ENCODE measurements at places on chromosomes 13 and 19.

GRCh38 chr19:919199-920050, 2.3 kb downstream of the KISS1R start:
- H3K27me3 ChIP-seq: peaks cover 24% of the 10 kb centered on the region
- H3K36me3 ChIP-seq: no peaks in the 10 kb centered on the region
- H3K4me1 ChIP-seq: peaks cover 4% of the 10 kb centered on the region
- DNase-seq: no peak
- H3K4me3 ChIP-seq: no peak overlapping the region

GRCh38 chr13:105599477-105600037, 935.9 kb downstream of the EFNB2 start:
- no peaks in the 10 kb centered on the region for H3K36me3 ChIP-seq
- no peaks in the 10 kb centered on the region for H3K27me3 ChIP-seq
- DNase-seq: no peak
- no peak overlapping the region for H3K27ac ChIP-seq

GRCh38 chr13:80040196-80040980, 300.5 kb downstream of the SPRY2 start:
- H3K27me3 ChIP-seq: no peaks in the 10 kb centered on the region
- H3K4me1 ChIP-seq: peaks cover 1% of the 10 kb centered on the region
- H3K36me3 ChIP-seq: no peaks in the 10 kb centered on the region
- H3K27ac ChIP-seq: no peak overlapping the region

GRCh38 chr13:95787356-95788099, 110.6 kb downstream of the DNAJC3 start:
- peaks cover 6% of the 10 kb centered on the region for H3K4me1 ChIP-seq
- H3K4me3 ChIP-seq: no peak overlapping the region
- peak overlapping the region; percentile 84 for H3K27ac ChIP-seq
- no peaks in the 10 kb centered on the region for H3K27me3 ChIP-seq

GRCh38 chr19:14090509-14091080, at the start of gene SAMD1:
SAMD1 (minus strand) TSS chr19:14090751.
- H3K27ac ChIP-seq: peak within 1 kb of the TSS; percentile 98
- peak within 1 kb of the TSS; percentile 96 for H3K4me3 ChIP-seq
- H3K4me1 ChIP-seq: peaks cover 12% of the 10 kb centered on the region
- peaks cover 3% of the 10 kb centered on the region for H3K27me3 ChIP-seq

- H3K4me3 ChIP-seq: peak overlapping the region; percentile 81
- peaks cover 3% of the 10 kb centered on the region for H3K36me3 ChIP-seq
- no peak for DNase-seq
- peaks cover 48% of the 10 kb centered on the region for H3K4me1 ChIP-seq
- H3K27ac ChIP-seq: peak overlapping the region; percentile 99
Measured at GRCh38 chr13:97224544-97225300, 2.6 kb downstream of the MBNL2 start.

DNA sequence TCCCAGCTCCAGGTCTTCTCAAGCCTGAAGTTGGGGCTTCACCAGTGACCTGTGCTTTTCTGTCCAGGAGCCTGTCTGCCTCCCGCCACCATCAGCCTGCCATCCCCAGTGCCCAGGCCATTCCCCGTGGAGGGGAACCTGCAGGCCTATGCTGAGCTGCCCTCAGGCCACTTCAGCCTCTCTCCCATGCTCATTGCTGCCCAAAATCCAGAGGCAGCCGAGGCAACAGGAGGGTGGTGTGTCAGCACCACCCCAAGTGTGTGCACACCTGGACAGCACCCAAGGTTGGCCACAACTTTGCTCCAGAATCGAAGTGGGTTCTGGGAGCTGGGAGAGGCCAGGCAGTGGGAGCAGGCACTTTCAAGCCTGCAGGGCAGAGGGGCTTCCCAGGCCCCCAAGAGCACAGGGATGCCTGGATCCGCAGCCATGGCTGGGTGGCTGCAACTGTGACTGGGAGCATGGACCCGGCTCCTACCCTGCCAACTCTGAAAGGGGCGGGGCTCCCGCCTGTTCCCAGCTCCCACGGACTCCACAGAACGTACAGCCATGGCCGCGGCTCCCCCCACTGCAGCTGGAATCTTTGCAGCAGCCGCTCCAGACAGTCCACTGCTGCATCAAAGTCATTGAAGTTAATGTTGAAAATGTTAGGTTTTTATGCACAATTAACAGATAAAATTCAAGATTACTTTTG, 1747.0 kb downstream of the OLFM4 start:
- H3K4me1 ChIP-seq: no peaks in the 10 kb centered on the region
- peaks cover 6% of the 10 kb centered on the region for H3K36me3 ChIP-seq
- no peaks in the 10 kb centered on the region for H3K27me3 ChIP-seq
- DNase-seq: no peak
- no peak overlapping the region for H3K27ac ChIP-seq

DNA sequence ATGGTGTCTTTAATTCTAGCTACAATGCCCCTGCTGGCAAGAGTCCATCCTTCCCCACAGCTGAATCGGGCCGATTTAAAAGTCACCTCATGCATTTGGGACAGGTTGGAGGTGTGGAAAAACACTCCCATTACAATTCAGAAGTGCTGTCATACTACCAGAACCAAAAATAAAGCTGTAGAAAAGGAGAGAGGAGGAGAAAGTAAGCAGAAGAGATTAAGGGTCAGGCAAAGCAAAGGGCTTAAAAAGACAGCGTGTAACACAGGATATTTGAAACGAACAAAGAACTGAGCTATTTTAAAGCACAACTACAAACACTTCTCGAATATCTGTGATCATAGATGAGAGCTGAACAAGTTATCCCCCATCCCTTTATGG, 90.4 kb downstream of the FGF14 start:
- H3K36me3 ChIP-seq: no peaks in the 10 kb centered on the region
- H3K4me1 ChIP-seq: no peaks in the 10 kb centered on the region
- no peak overlapping the region for H3K4me3 ChIP-seq
- H3K27me3 ChIP-seq: no peaks in the 10 kb centered on the region
- DNase-seq: no peak

DNA sequence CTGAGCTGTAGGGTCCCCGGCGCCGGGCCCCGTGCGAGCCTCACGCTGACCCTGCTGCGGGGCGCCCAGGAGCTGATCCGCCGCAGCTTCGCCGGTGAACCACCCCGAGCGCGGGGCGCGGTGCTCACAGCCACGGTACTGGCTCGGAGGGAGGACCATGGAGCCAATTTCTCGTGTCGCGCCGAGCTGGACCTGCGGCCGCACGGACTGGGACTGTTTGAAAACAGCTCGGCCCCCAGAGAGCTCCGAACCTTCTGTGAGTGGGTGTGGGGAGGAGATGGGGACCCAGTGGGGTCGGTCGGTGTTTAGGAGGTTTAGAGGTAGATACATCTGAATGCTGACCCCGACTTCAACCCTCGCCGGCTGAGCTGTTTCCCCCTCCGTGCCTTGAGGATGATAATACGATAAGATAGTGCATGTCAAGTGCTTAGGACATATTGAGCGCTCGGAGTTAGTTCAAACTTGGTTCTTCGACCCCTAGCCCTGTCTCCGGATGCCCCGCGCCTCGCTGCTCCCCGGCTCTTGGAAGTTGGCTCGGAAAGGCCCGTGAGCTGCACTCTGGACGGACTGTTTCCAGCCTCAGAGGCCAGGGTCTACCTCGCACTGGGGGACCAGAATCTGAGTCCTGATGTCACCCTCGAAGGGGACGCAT, 1.9 kb downstream of the ICAM5 start:
- H3K4me1 ChIP-seq: peaks cover 12% of the 10 kb centered on the region
- peaks cover 92% of the 10 kb centered on the region for H3K27me3 ChIP-seq
- no peaks in the 10 kb centered on the region for H3K36me3 ChIP-seq
- no peak overlapping the region for H3K27ac ChIP-seq
- H3K4me3 ChIP-seq: no peak overlapping the region
- DNase-seq: no peak

DNA sequence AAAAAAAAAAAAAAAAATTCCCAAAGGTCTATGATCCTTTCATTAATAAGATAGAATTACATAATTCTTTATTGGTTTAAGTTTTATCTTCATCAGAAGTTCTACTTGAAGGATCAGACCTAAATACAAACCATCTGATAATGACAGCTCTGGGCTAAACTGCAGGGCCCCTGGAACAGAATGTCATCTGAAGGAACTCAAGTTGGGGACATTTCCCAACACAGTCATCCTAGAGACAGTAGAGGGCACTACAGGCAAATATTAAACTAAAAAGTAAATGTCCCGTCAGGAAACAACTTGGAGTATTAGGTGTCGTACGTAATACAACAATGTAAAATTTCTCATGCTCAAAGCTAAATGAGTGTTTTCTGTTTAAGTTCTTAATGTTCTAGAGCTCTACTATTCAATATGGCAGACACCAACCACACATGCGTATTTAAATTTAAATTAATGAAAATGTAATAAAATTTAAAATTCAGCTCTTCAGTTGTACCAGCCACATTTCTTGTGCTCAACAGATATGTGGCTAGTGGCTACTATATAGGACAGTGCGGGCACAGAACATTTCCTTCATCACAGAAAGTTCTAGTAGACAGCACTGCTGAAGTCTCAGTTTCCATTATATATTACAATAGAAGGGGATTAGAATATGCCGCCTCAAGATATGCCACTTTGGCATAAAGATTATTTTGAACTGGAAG, 21.8 kb upstream of the NAXD start:
- H3K36me3 ChIP-seq: no peaks in the 10 kb centered on the region
- no peaks in the 10 kb centered on the region for H3K4me1 ChIP-seq
- no peak overlapping the region for H3K4me3 ChIP-seq
- no peaks in the 10 kb centered on the region for H3K27me3 ChIP-seq

- peak within 1 kb of the TSS; percentile 86 for H3K4me3 ChIP-seq
- H3K36me3 ChIP-seq: no peaks in the 10 kb centered on the region
- DNase-seq: no peak
- peaks cover 11% of the 10 kb centered on the region for H3K27me3 ChIP-seq
Measured at GRCh38 chr19:14072535-14073260, at the start of gene MISP3. MISP3 (plus strand) TSS chr19:14072786; CDS start chr19:14073310, 524 bp downstream.

- DNase-seq: no peak
- H3K4me3 ChIP-seq: no peak overlapping the region
- peaks cover 20% of the 10 kb centered on the region for H3K36me3 ChIP-seq
- no peaks in the 10 kb centered on the region for H3K27me3 ChIP-seq
Measured at GRCh38 chr19:35274323-35274722, 5.6 kb downstream of the USF2 start.

DNA sequence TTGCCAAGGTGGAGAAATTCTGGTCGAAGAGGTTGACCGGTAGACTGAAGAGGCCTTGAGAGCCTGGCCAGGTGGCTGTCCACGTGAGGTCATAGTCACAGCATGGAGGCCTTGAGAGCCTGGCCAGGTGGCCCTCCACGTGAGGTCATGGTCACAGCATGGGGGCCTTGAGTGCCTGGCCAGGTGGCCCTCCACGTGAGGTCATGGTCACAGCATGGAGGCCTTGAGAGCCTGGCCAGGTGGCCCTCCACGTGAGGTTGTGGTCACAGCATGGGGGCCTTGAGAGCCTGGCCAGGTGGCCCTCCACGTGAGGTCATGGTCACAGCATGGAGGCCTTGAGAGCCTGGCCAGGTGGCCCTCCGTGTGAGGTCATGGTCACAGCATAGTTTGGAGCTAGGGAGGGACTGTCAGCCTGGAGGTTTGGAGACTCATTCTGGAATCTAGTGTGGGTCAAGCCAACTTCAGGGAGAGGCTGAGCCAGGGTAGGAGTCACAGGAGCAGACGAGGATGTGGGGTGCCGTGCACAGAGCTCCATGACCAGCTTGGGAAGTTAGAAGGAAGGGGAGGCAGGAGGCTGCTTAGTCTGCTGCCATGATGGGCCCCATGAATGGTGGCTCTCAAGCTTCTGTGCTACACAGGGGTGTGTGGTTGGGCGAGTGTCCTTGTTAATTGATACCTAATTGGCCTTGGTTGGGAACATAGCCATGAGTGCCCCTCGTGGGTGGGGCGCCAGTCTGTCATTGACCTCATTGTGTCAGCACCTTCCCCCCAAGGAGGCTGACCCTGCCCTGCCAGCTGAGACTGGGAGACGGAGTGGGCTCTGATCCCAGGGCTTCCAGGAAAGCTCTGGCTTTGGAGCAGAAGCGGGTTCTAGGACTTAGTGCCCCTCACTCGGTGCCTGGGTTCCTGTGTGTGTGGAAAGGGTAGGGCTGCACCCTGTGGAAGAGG, 4.0 kb downstream of the LENG9 start:
- H3K4me3 ChIP-seq: peak overlapping the region; percentile 35
- peaks cover 8% of the 10 kb centered on the region for H3K27me3 ChIP-seq
- H3K36me3 ChIP-seq: peaks cover 21% of the 10 kb centered on the region
- peak overlapping the region; percentile 74 for H3K27ac ChIP-seq

- no peaks in the 10 kb centered on the region for H3K4me1 ChIP-seq
- H3K36me3 ChIP-seq: no peaks in the 10 kb centered on the region
- no peak for DNase-seq
- H3K4me3 ChIP-seq: no peak overlapping the region
- peaks cover 15% of the 10 kb centered on the region for H3K27me3 ChIP-seq
- H3K27ac ChIP-seq: no peak overlapping the region
Measured at GRCh38 chr13:102103469-102103868, 298.4 kb downstream of the FGF14 start.

DNA sequence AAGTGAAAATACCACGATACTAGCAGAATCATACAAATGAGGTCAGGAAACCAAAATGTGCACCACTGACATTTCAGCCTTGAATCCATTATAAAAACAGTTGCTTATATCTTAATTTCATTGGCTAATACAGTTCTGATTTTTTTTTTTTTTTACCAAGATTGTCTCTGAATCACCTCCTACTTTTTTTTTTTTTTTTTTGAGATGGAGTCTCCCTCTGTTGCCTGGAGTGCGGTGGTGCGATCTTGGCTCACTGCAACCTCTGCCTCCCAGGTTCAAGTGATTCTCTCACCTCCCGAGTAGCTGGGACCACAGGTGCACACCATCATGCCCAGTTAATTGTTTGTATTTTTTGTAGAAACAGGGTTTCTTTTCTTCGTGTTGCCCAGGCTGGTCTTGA, 270.2 kb downstream of the LMO7 start:
- H3K27me3 ChIP-seq: peaks cover 5% of the 10 kb centered on the region
- no peak overlapping the region for H3K27ac ChIP-seq
- H3K36me3 ChIP-seq: no peaks in the 10 kb centered on the region

- no peaks in the 10 kb centered on the region for H3K36me3 ChIP-seq
- H3K4me3 ChIP-seq: no peak overlapping the region
- H3K4me1 ChIP-seq: peaks cover 4% of the 10 kb centered on the region
- no peak overlapping the region for H3K27ac ChIP-seq
Measured at GRCh38 chr13:95226932-95227695, 74.1 kb downstream of the ABCC4 start.

GRCh38 chr19:14614099-14614412, 31.2 kb downstream of the CLEC17A start:
- no peaks in the 10 kb centered on the region for H3K27me3 ChIP-seq
- no peak overlapping the region for H3K4me3 ChIP-seq
- peaks cover 5% of the 10 kb centered on the region for H3K36me3 ChIP-seq
- no peak for DNase-seq
- H3K27ac ChIP-seq: no peak overlapping the region
- H3K4me1 ChIP-seq: no peaks in the 10 kb centered on the region

DNA sequence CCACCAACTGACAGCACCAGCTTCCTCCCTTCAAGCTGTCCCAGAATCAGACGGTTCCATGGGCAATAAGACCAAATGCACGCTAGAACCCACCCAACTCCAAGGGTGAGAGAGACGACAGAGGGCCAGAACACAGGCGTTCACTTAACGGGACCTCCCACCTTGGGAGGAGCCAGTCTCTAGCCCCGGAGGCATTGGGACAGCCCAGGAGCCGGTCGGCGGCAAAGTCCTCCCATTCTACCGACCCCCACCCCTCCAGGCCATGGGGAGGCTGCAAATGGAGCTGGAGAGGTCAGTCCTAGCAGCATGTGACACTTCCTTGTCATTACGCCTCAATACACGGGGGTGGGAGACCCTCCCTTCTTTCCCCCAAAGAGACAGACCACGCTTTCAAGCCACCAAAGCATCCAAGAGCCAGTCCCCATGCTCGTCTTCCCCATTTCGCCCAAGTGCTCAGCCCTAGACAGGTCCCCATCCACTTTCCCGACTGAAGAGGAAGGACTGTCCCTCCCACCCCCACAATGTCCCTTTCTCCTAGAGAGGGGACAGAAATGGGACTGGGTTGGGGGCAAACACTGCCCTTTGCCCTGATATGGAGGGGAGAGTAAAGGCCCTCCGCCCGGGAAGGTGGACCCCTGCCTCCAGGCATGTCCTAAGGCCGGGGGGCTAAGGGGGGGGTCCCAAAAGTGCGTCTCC, 964 bp downstream of the KHSRP start:
- peaks cover 7% of the 10 kb centered on the region for H3K36me3 ChIP-seq
- peak overlapping the region; percentile 88 for H3K4me3 ChIP-seq
- H3K27ac ChIP-seq: peak overlapping the region; percentile 90
- no peak for DNase-seq
